ENCODE measurements at places on chromosomes 7 and 10.
A peak's percentile ranks its signal among the peaks of the same experiment; 100 is the strongest.

DNA sequence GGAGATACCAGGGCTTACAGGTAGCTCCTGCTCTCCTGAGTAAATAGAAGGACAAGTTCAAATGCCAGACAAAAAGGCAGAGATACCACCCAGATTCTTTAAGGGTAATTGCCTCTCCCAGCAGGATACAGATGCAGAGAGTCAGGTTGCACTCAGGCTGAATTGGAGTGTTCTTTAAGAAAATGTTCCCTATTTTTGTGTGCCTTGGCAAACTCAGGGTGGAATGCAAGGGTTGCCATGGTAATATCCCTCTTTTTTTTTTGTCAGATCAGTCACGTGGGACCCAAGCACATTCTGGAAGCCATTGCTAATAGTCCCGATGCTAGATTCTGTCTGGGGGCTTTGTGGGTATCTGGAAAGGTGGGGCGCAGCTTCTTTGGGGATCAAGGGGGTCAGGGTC is 628.0 kb downstream of the CALN1 start:
- no peak for DNase-seq

DNA sequence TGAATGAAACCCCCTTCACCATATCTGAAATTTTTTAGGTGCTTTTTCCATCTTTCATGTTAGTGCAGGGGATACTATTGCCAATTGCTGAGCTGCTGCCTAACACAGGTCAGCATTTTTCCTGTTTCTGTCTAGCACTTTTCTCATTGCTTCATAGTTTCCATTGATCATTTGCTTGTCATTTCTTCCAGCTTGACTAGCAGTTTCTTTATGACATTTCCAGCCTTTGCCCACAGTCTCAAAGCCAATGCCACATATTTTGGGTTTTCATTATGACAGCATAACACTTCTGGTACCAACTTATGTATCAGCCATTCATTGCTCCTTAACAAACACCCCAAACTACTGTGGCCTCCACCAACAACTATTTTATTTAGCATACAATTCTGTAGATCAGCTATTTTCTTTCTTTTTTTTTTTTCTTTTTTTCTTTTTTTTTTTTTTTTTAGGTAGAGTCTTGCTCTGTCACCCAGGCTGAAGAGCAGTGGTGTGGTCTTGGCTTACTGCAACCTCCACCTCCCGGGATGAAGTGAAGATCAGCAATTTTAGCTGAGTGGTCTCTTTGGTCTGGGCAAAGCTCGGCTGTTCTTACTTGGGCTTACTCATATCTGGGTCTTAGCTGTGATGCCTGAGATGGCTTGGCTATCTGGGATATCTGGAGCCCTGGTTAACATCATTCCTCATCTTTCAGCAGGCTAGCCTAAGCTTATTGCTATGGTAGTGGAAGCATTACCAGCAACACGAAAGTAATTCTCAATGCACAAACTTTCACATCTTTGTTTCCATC is 102.3 kb downstream of the EPC1 start:
- no peak for DNase-seq

DNA sequence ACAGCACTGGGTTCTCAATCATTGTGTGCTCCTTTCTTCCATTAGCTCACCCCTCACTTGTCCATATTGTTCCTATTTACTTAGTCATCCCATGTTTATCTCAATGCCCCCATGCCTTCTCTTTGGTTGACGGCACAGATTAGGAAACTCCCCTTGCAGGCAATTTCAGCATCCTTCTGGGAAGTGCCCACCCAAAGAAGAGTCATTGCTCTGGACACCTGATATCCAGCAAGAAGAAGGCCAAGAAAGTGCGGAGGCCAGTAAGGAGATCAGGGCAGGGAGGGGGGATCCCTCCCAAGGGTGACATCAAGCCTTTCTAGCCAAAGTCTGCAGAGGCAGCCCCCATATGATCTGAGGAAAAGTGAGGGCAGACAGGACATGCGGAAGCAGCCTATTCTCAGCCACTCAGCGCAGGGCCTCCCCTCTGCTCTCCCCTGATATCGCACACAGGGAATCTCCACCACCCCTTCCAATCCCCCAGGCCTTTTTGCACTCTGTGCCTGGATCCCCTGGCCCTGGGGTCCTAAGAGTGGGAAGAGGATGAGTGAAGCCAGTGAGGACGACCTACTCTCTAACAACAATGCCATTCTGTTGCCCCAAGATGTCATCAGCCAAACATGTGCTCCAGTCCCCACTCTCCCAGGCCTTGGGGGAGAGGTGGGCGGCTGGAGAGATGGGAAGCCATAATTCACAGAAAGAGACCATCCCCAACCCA is 1.8 kb downstream of the TRPV6 start:
- no peak for DNase-seq

DNA sequence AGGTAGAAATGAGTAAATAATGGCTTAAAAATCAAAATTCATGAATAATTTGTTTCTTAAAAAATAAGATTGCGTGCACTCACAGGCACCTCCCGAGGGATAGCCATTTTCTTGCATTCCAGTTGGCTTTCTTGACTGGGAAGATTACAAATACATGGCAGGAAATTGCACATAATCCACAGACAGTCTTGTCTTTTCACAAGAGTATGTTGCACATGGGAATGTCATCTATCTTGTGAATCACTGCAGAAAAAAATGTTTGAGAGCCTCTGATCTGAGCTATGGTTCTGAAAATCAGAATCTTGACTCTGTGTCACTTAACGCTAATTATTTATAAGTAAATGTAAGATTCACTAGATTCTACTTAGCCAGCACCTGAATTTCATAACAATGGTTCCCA is 74.1 kb upstream of the PRKG1 start:
- DNase-seq = no peak

DNA sequence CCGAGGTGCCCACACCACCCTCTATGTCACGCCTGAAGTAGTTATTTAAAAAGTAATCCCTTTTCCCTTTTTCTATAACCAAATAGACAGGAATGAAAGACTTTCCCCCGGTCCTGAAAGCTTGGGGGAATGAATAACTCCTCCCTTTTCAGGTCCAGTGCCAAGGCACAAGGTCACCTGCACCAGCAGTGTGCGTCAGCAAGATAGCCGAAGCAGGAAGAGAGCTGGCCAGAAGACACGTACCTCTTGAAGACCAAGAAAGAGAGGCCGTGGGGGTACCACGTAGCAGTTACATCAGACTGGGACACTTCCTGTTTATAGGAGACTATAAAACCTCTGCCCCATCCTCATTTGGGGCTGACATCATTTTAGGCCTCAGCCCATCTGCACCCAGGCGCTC is 10.7 kb upstream of the AKR1B1 start:
- DNase-seq = no peak

DNA sequence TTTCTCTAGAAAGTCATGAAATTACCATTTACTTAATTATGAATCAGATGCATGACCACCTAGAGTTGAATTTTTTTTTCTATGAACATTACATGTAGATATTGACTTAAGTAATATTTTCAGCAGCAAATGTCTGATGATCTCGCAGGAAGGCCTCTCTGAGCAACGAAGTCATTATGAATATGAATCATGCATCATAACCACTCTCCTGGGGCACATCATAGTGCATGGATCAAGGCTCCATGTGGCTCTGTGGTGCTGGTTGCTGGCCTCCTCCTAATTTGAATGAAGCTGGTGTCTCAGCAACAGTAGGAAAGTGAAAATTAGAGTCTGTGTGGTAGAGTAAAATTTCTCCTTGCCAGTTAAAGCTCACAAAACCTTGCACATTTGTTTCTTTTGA is 121.4 kb upstream of the INHBA start:
- no peak for DNase-seq

DNA sequence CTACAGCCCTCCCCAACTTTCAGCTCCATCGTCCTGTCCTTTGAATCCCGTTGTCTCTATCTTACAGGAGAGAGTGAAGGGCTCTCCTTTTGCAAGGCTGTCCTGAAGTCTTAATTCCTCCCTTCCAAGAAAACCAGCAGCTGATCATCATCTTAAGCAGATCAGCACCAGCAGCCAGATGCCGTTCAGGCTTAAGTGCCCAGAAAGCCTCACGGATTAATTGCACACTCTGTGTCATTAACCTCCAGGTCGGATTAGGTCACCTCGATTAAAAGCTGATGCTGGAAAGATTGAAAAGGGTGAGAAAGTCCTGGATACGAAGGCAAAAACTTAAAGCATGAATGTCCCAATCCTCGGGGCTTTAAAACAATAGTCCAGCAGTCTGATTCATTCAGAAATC is 24.8 kb upstream of the ADARB2 start:
- no peak for DNase-seq

DNA sequence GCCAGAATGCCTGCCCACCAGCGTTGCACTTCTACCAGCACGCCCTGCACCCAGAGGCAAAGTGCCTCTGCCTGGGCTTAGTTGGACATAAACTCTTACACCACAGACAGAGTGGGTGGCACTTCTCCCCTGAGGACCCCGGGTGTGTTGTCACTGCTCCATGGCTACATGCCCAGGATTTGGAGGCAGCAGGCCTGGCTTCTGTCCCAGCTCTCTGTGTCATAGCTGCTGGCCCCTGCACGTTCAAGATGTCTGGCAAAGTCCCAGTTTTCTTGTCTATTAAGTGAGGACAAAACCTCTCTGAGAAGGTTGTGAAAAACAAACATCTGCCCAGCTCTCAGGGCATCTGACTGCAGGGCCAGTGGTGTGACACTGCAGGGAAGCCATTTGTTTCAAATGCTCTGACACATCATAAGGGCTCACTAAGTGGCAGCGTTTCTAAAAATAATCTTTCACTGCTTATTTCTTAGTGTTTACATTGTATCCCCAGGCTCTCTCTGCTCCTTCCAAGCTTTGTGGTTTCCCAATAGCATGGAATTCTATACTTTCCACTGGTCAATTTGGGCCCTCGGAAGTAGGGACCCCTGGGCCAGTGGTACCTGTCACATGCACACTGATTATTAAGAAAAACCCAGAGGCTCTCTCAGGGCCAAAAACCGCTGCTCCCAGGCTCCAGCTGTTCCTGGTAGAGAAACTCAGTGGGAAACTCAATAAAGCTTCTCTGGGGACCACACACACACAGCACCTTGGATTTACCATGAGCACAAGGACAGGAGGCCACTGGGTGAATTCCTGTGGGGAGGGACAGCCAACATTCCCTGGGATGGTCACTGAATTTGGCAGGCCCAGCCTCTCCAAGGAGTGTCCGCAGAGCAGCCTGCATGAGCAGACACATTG is 86.2 kb upstream of the ANLN start:
- DNase-seq = peak; percentile 49

DNA sequence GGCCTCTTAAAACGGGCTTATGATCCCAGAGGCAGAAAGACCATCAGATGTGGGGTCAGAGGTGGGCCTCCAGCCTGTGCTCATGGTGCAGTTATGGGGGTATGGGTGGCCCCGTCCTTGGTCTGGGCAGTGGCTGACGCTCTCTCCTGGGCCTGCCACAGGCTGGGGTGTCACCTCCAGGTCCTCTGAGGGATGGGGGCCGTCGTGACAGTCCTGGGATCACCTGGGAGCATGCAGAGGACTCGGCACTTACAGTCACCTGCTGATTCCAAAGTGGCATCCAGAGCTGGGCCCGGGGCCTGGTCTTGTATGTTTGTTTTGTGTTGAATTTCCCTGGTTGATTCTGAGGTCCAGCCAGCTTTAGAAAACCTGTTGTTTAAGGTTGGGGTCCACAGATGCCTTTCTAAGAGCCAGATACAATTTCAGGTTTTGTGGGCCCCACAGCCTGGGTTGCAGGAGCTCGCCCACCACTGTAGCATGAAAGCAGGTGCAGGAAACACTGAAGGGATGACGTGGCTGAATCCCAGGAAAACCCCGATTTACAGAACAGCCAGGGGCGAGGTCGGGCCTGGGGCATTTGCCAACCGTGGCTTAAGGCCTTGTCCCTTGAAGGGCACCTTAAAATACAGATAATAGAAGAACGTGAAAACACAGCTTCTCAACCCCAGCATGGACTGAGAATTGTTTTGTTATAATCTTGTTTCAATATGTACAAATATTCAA is 170.7 kb upstream of the PPP2R2D start:
- no peak for DNase-seq

GRCh38 chr10:73983096-73984047 is 14.5 kb upstream of the VCL start:
- peak; percentile 44 for DNase-seq

DNA sequence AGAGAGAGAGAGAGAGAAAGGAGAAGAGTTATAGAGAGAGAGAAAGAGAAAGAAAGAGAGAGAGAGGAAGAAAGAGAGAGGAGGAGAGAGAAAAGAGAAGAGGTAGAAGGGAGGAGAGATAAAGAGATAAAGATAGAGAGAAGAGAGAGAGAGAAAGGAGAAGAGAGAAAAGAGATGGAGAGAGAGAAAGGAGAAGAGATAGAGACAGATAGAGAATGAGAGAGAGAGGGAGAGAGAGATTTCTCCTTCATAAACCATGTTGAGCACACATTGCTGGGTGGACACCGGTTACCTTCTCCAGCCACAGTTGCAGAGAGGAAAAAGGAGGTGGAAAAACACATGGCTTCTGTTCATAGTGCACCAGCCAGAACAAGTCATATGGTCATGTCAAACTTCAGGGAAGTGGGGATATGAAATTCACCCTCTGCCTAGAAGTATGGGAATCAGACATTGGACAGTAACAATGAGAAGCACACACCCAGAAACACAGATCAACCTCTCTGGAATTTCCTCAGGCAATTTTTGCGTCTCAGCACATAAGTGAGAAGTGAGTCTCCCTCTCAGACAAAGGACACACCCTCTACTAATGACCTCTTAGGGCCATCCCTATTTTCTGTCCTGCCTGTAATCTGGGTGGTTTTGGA is 172.5 kb upstream of the SVIL start:
- no peak for DNase-seq

DNA sequence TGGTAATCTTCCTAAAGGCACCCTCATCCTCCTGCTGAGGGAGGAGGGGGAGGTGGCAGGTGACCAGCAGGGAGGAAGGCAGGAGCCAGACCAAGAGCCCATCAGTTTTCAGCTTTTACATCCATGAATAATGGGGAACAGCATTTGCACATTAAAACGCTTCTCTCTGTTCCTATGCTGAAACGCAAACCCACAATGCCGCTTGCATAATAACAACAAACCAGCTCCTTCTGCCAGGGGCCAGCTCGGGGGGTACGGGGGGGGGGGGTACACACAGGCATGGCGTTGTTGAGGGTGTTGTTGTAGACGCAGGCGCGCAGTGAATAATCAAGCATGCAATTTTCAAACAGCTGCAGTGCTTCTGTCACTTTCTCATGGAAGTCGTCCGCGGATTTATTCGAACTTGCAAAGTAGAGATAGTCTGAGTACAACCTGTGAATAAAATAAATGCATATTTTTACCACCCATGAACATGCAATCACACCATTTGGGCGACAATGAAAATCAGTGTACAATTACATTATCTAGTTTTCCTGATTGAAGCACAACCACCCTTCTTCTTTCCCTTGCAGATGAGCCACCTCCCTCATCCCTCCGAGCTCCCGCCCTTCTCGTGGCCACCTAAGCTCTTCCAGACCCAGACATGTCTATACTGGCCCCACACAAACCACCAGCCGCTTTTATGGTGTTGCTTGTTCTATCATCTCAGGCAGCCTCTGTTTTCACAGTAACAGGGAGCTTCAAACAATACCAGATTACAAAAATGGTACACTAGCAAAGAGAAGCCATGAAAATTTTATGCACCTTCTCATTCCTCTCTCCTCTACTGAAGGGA is 72.2 kb downstream of the CHST15 start:
- no peak for DNase-seq

DNA sequence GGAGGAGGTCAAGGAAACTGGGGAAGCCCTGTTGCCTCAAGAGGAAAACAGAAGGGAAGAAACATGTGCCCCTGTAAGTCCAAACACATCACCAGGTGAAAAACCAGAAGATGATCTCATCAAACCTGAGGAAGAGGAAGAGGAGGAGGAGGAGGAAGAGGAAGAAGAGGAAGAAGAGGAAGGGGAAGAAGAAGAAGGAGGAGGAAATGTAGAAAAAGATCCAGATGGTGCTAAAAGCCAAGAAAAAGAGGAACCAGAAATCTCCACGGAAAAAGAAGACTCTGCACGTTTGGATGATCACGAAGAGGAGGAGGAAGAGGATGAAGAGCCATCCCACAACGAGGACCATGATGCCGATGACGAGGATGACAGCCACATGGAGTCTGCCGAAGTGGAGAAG is 82.7 kb upstream of the SAMD8 start:
- DNase-seq = no peak
